GM12892 (cell line): ENCODE measurements at places on chromosomes 7 and 10.

DNA sequence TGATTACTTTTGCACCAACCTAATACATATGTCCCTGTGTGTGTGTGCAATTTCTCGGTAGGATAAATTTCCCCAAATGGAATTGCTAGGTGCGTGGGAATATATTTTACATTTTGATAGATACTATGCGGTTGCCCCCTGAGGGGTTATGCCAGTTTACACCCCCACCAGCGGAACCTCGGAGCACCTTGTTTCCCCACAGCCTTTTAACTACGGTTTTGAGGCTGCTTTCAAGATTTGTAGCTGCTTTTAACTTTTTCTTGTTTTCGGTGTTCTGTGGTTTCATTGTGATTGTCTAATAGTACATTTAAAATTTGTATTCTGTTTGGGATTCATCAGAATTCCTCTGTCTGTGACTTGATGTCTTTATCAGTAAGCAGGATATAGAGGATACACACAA is 22.0 kb downstream of the PROSER2 start:
- DNase-seq: no peak

GRCh38 chr10:12603766-12604470 is 254.6 kb downstream of the CAMK1D start:
- DNase-seq: no peak

DNA sequence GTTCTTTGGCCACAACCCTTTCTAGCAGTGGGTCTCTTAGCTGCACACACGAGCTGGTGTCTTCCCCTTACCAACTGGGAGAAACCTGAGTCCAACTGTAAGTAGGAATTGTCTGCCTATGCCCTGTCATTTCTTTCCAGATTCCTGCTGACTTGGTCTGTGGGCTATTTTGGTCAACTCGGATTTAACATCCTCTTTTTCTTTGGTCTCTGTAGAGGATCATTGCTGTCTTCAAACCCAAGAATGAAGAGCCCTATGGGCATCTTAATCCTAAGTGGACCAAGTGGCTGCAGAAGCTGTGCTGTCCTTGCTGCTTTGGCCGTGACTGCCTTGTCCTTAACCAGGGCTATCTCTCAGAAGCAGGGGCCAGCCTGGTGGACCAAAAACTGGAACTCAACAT is 10.3 kb downstream of the PI4K2A start:
- DNase-seq: no peak

DNA sequence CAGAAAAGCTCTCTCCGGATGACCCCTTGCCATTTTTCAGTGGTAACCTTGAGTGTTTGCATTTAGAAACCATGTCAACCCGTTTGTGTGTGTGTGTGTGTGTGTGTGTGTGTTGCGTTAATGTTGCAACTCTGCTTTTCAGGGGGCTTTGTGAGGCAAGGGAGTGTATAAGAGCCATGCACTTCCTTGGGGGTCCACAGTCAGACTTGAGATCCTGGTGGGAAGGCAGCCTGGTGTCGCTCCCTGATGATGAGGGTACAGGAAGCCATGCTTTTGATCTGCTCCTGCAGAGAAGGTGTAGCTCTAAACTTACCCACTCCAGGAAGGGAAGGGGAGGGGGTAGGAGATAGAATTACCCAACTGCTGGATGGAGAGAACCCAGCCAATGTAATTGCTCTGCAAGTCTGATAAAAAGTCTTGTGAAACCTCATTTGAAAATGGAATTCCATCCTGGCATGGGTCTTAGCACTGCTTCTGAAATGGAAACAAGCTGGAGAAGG is 10.7 kb downstream of the GRK5 start:
- no peak for DNase-seq

DNA sequence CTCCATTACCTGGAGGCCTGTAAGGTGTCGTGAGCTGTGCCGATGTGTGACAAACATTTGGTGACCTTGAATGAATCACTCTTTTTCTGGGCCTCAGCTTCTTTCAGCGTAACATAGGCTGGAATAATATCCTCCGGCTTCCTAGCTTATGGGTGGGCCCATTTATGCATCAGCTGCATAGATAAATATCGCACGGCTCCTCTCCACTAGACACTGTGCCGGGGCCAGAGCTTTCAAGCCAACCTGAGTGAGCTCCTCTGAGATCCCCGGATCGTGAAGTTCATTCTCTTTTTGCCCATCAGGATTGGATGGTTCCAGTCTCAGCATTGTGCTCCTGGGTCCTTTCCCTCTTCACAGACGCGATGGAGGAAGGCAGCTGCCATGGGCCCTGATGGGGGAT is 574.3 kb upstream of the FOXK1 start:
- DNase-seq: no peak

GRCh38 chr10:133052076-133052475 is 35.6 kb upstream of the ADGRA1 start:
- no peak for DNase-seq

- no peak for DNase-seq
Observed at GRCh38 chr10:103616705-103617601, 123.4 kb downstream of the NEURL1 start.

GRCh38 chr10:35004651-35005050 is 85.5 kb downstream of the CUL2 start:
- DNase-seq: no peak

DNA sequence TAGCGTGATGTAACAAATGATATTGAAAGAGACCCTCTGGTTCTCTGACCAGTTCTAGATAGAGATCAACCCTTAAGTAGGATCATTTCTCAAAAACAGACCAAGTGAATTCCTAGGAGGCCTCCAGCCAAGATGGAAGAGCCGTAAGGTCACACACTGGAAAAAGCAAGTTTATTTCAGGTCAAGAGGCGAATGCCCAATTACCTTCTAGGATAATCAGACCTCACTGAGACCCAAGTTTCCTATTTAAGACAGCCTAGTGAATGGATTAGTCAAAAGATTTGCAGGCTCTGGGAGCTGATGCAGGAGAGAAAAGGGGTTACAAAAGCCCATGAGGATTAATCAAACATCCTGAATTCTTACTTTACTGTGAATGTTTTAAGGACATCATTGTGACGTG is 486.1 kb upstream of the NRP1 start:
- no peak for DNase-seq

GRCh38 chr7:2633538-2634266 is 1.9 kb downstream of the TTYH3 start:
- no peak for DNase-seq

DNA sequence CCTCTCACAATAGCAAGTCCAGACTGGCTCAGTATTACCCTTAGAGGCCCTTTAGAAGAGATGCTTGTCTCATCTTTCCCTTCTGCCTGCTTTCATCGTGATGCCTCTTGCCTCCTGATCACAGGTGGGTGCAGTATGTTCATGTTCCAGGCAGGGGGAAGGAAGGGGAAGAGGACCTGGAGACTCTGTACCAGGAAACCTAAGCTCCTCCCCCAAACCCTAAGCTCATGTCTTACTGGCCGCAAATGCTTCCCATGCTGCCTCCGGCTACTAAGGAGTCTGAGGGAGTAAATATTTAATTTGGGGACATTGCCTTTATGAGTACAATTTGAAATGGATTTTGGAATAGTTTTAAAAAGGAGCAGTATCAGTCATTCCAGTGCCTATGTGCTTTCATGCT is 192.6 kb downstream of the CDCA7L start:
- no peak for DNase-seq

GRCh38 chr10:97291357-97292096 is 910 bp downstream of the ARHGAP19 start:
- no peak for DNase-seq

DNA sequence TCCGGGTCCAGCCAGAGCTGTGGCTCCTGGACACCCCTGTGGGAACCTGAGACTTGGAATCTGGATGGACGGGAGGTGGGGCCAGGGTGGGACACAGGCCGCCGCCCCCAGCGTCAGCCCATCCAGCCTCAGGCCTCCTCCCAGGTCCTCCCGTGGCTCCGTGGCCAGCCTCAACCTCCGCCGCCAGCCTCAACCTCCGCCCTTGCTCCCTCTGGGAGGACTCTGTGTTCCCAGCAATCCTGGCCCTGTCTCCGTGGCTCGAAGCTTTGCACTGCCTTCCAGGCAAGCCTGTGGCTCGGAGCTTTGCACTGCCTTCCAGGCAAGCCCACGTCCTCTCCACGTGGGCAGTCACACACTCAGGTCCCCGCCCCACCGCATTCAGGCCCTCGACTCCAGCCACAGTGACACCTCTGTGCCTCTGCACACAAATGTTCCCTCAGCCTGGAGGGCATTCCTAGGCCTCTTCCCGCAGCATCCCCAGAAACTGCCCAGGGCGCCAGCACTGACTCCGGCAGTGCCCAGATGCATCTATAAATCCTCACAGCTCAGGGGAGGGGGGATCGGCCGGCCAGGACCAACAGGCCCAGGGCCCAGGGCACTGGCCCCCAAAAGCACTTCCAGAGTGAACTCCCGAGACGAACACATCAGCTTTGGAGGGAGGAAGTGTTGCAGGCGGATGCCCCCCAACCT is 44.7 kb upstream of the PDGFA start:
- DNase-seq: no peak

DNA sequence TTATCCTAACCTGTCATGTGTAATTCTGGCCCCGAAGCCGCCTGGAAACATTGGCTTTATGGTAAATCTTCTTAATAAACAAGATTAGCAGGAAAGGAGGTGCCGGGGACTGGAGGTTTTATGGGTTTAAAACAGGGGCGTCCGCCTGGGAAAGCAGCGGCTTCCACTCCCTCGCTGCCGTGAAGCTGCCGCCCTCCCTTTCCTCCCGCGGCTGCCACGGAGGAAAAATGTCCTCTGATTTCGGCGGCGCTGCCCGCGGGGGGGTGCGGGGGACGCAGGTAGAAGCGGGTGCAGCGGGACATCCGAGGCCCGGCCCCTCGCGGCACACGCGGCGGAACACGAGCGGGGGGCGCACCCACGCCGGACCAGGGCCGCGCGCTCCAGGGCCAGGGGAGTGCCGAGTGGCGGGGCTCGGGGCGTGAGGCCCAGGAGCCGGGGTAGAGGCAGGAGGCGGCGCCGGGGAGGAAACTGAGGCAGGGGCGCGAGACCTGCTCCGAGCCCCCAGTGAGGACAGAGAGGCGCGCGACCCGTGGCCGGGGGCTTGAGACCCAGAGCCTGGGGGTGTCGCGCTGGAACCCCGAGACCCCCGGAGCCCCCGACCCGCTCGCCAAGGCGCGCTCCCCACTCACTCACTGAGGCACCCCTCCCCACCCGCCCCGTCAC is 993 bp downstream of the PTPRN2 start:
- no peak for DNase-seq

DNA sequence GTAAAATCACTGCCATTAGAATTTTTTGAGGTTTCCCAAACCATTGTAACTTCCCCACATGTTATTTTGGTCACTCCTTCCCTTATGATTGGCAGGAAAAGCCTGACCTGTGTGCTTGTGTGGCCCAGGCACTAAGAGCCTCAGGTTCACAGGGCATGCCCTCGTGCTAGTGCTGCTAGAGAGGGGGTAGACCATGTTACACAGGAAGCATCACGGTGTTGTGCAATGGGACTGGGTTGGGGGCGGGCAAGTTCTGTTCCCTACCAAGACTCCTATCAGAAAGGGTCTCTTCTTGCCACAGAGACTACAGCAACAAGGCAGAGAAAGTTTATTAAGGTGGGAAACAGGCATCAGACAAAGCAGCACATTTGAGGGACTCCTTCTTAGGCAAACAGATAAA is 32.2 kb downstream of the LSM5 start:
- DNase-seq: no peak

- no peak for DNase-seq
Observed at GRCh38 chr7:107166736-107167426, 1.9 kb upstream of the HBP1 start.

DNA sequence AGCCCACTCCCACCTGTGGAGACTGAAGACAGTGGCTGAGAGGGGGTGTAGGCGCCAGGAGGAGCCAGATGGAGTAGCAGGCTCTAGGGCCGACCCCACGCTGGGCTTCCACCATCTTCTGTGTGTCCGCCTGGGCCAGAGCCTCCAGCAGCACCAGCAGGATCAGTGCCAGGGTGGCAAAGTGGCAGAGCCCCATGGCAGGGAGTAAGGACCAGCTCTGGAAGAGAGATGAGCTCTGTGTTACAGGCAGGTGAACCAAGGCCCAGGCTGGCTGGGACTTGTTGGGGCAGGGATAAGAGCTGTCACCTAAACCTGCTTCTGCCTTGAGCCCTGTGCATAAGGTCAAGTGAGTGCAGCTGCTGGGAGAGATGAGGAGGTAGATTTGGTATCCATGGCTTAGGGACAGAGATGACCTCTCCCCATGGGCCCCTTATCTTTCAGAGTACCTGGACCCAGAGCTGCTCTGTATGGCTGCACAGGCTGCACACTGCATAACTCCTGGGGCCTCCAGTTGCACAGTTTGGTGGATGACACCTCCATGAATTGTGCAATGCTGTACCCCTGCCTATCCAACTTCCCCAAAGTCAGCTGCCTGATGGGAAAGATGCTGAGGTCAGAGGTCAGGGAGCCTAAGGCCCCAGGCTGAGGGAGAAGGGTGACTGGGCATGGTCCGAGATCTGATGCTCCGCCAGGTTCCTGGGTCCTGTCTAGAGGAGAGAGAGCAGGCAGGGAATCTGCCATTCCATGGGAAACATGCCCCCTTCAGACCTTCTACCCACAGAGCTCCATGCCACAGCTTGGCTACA is 7.4 kb upstream of the SAMD8 start:
- DNase-seq: no peak

DNA sequence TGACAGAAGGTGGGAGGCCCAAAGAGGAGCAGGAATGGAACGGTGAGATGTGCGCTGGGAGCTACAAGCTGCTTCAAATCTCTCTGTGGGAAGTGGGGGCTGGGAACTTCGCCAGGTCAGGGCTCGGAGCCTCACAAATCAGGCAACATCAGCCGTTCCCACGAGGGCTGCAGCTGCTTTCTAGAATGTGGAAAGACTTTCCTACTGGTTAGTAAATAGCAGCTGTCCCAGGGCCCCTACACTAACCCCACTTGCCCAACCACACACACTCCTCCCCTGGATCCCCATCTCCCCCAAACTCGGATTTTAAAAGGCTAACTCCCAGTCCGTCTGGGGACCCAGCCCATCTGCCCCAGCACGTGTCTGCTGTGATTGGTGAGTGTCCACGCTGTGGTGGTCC is 40.6 kb upstream of the PITRM1 start:
- no peak for DNase-seq

GRCh38 chr7:157271315-157271990 is 65.4 kb upstream of the DNAJB6 start:
- DNase-seq: no peak

DNA sequence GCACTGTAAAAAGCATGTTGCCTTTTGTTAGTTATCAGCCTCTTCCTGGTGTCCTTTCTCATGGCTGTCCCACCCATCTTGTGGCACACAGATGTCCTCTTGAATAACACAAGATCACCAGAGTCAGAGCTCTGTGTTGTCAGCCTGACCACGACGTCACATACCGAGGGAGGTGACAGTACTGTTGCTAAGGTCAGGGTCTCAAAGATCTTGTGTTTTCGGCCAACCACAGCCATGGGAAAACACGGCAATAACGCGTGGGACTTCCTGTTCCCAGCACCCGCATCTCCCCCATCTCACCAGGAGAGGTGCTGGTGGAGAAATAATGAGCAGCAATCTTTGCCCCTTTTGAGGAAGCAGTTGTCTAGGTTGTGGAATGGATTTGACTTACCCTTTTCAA is 40.4 kb downstream of the NPVF start:
- DNase-seq: no peak

- DNase-seq: no peak
Observed at GRCh38 chr7:21368317-21368716, 59.6 kb upstream of the SP4 start.

- DNase-seq: no peak
Observed at GRCh38 chr7:46153583-46153950, 232.5 kb upstream of the IGFBP3 start.
